ENCODE measurements at places on chromosomes 16 and 17. TPM values are rescaled to one million over a fixed set of nuclear protein-coding genes. Genes with fewer than 3 reads are reported as not detected.

GRCh38 chr16:84647828-84648594 is at the start of gene KLHL36:
KLHL36 (plus strand) TSS chr16:84648511; CDS start chr16:84650868, 2,357 bp downstream.
- DNase-seq = no peak

DNA sequence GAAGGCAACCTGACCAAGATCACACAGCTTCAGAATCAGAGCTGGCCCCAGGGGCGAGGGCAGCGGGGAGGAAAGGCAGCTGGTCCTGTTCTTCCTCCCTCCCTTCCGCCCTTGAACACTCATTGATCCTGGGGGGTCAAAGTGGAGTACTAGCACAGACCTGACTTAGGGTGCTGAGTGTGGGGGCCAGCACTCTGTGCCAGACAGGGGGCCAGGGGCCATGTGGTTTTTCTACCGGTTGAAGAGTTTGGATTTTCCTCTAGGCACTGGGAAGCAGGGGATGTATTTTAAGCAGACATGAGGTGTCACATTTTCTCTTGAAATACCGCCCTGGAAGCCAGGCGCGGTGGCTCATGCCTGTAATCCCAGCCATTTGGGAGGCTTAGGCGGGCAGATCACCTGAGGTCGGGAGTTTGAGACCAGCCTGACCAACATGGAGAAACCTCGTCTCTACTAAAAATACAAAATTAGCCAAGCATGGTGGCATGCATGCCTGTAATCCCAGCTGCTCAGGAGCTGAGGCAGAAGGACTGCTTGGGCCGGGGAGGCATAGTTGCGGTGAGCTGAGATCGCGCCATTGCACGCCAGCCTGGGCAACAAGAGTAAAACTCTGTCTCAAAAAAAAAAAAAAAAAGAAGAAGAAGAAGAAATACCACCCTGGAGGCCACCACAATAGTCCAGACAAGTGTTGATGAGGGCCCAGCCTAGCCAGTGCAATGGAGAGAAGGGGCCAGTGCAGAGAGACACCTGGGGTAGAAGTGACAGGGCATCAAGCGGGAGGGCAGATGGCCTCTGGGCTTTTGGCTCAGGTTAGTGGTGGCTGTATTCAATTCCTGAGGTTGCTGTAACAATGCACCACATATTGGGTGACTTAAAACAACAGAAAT is 15.3 kb downstream of the OSBPL7 start:
- no peak for DNase-seq

DECR2 gene
- total RNA-seq = 11.4 TPM

DNA sequence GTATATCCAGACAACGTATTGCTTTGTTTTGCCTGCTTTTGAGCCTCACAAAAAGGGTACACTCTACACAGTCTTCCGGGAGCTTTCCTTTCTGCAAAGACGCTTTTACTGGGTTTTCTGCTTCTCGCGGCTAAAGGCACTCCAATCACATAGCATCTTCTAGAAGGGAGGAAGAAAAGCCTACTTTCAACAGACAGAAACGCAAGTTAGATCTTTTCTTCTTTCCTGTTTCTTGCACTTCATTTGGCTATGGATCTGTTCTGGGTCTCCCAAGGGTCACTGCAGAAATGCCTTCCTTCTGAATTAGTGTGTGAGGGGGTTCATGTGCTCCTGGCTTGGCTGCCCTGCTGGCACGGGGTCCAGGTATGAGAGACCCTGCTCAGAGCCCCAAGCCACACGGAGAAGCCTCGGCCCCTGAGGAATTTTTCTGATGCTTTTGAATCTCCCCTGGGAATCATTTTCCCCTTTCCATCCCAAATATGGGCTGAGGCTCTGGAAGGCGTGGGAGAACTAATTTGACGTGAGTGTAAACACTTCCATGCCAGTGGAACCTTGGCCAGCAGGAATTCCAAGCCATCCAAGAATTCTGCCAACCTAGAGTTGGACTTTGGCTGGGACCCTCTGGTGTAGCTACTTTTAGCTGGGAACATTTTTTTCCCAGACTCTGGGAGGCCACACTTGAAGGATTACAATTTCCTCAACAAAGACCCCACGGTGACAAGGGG is 49.6 kb upstream of the NKD1 start:
- DNase-seq = no peak
